Hematopoietic multipotent progenitor cell treated with erythropoietin and hydrocortisone succinate and interleukin-3 and kit ligand, for 8 days (in vitro differentiated cells): ENCODE measurements at places on chromosomes 7 and 10.

- DNase-seq: no peak
Measured at GRCh38 chr7:41927380-41927779, 224.5 kb upstream of the INHBA start.

DNA sequence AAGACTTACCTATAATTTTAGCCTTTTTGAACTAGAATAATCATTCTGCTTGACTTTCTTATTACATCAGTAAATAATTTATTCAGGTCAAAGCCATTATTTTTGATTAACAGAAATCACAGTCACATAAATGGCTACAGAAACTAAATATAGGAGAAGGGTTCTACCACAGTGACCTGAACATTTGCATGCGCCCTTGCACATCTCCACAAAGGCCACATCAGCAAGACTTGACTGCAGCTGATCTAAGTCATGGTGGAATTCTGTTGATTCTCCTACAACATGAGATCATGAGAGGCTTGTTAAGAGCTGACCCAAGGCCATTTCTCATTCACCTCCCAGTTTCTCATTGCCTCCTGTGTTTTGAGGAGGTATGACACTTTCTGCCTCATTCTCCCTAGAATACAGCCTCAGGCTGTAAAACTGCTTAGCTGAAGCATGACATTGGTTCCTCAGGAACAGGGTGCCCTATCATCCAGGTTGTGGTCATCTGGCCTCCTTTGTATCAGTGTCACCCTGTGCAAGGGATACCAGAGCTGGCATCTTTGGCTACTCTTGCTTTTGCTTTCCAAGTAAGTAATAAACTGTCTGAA lies 6.7 kb upstream of the IMMP2L start:
- DNase-seq: no peak

GRCh38 chr7:3112479-3113134 lies 68.9 kb upstream of the CARD11 start:
- peak; percentile 84 for DNase-seq

GRCh38 chr10:118842843-118843624 lies 88.3 kb upstream of the CACUL1 start:
- no peak for DNase-seq

DNA sequence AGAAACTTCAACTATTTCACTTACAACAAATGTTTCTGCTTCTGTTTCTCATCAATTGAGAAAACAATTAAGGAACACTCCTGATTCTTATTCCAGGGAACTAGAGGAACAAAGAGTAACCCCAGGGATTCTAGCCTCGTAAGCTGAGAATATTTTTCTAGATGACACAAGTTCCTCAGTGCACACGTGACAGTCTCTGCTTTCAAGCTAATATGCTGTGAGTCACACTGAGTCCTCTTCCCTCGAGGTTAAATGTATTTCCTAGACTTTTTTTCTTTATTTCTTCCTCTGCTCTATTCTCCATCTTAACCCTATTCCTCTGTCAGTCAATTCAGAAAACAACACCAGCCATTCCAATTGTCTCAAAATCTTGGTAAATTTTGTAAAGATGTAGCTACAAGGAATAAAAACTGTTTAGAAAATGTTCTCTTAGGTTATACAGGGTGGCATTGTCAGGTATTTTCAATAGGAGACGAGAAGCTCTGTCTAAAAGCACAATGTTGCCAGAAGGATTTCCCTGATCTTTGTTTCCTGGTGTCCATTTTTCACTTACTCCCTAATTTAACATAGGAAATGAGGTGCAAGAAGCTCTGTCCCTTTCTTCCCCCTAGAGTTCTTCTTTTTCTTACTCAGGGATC lies 5.8 kb upstream of the C1GALT1 start:
- no peak for DNase-seq
